ENCODE measurements at places on chromosomes 7 and 10.

GRCh38 chr7:44618753-44619152 is 12.3 kb downstream of the OGDH start:
- no peak for DNase-seq

GRCh38 chr7:108211382-108212201 is 81.4 kb upstream of the LAMB4 start:
- no peak for DNase-seq

- DNase-seq, result peak; percentile 50
These were observed 1.4 kb downstream of the HECW1 start for GRCh38 chr7:43113622-43114457.

DNA sequence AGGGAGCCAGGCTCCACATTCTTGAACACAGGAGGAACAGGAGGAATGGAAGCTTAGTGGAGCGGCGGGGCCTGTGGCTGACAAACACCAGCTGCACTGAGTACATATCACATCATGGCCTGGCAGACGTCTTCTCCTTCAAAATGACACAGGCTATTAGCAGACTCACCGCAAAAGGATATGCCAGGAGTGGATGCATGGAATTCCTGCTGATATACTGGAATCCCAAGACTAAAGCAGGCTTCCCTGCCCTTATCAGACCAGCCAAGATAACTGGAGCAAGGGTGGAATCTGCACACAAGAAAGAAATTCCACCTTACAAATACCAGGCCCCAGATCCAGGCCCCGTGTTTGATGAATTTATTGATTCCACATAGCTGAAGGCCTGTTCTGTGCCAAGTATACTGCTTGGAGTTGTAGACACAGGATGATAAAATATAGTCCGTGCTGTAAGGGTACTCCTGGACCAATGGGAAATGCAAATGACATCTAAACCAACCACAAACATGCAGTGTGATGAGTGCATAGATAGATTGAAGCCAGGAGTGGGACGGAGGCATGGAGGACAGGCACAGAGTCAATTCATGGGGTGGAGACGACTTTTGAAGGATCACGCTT is 480.5 kb upstream of the ZMIZ1 start:
- peak; percentile 81 for DNase-seq

GRCh38 chr10:133453516-133454203 is at the start of gene SCART1:
TSS of gene SCART1 (plus strand) at chr10:133453945. CDS start at chr10:133453998, 53 bp downstream.
- DNase-seq, result no peak

DNA sequence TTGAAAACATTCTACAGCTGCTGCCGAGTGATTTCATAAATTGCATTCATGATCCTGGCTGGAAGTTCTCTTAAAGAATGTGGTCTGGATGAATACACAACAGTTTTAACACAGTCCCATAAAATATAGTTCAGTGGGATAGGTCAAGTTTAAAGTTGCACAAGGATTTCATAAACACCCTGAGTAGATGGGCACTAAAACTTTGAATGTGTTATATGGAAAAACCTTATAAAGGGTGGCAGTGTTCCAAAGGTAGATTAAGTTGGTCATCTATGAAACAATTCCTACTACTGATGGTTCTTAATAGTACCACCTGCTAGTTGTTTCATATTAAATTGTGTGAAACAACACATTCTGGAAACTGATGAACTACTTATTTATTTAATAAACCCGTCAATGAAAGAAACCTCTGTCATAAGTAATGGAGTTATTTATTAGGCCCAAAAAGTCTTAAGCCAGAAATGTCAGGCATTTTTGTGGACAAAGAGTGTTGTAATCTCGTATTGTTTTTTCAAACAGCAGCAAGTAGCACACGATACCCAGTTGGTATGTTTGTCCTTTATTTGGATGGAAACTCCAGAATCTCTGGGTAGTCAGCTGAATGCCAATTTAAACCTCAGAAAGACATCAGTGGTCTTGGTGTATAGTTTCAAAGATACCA is 14.3 kb upstream of the RPA3 start:
- DNase-seq, result no peak

GRCh38 chr7:94087664-94088352 is 83.7 kb upstream of the BET1 start:
- DNase-seq, result no peak

- no peak for DNase-seq
These were observed 5.4 kb upstream of the TNS3 start for GRCh38 chr7:47587351-47587750.

DNA sequence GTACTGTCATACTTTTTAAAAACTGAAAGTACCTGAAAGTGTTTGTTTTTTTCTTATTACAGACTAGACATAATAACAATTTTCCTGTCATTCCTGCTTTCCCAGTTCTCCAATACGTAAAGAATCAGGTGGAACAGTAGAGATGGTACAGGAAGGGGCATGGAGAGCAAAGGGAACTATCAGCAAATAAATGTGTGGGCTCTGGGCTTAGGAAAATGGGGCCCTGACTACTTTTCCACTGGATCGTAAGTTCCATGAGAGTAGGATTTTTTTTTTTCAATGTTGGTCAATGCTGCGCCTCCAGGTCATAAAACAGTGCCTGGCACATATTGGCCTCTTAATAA is 15.2 kb upstream of the FAS start:
- no peak for DNase-seq

- no peak for DNase-seq
These were observed 15.1 kb upstream of the LMOD2 start for GRCh38 chr7:123640583-123640982.
